ENCODE measurements at places on chromosomes 2 and 18. TPM values are rescaled to one million over a fixed set of nuclear protein-coding genes. Genes with fewer than 3 reads are reported as not detected.
A peak's percentile ranks its signal among the peaks of the same experiment; 100 is the strongest.

BUB1 gene
- 29.0 TPM for total RNA-seq

DNA sequence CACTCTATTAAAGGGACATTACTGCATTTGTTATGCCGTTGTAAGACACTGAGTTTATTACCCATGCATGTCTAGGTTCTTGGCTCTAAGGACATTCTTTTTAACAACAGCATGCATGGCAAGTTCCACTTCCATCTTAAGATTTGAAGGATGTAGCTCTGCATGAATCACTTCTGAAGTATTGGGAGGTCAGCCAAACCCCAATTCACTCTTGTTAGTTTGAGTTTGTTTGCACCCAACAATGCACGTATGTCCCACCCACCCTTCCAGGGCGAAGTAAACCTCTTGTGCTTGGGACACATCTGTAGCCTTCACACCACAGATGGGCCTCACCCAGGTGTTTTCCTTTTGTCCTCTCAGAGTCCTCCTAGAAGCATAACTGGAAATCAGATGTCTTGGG lies 5.6 kb upstream of the LAMA3 start:
- H3K27ac ChIP-seq: peak overlapping the region; percentile 63
- H3K36me3 ChIP-seq: no peaks in the 10 kb centered on the region

DNA sequence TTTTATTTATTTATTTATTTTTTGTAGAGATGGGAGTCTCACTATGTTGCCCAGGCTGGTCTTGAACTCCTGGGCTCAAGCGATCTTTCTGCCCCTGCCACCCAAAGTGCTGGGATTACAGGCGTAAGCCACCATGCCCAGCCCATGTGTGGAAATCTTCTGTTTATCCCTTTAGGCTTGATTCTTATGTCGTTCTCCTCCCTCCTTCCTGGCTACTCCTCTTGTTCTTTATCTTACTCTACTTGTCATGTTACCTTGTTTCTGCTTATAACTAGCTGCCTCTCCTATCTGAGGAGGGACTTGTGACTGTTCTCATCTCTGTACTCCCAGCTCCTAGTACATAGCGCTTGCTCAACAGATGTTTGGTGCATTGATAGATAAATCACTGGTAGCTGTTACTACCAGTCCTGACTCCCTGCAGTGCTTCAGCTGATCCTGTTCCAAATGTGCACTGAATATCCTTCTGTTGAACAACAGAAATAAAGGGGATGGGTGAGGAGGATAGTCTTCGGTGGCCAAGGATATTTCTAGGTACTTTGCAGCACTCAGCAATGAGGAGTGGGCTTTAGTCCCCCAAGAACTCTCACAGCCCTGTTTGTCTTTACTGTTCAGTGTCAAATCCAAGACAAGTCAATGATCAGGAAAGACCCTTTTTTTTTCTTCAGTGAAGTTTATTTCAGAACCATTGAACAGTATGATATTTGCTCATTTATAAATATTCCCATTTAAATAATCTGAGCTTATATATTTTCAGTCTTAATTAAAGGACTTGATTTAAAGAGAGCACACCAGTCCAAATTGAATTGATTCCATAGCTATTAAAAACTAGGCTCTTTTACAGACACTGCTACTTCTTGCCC lies 7.2 kb downstream of the IL1B start:
- H3K4me3 ChIP-seq: no peak overlapping the region
- H3K27ac ChIP-seq: no peak overlapping the region
- no peaks in the 10 kb centered on the region for H3K27me3 ChIP-seq
- no peaks in the 10 kb centered on the region for H3K4me1 ChIP-seq

GPR39 gene
- 53.2 TPM for total RNA-seq

DNA sequence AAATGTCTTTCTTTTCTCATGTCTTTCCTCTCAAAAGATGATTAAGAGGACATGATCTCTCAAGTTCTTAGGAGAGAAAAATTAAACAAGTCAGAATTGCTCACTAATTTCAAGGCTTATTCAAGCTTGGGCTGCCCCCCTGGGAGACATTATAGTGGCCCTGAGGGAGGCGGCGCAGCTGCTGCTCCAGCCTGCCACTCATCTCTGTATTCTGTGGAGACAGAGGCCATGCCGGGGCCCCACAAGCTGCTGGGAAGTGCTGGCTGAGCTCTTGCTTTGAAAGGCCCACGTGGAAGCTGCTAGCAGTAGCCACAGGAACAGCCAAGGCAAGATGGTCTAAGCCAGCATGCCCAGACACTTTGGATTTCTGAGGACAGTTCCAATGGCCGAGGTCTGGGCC lies 267.4 kb downstream of the LNPK start:
- H3K36me3 ChIP-seq: no peaks in the 10 kb centered on the region
- no peak overlapping the region for H3K4me3 ChIP-seq
- no peak overlapping the region for H3K27ac ChIP-seq
- no peaks in the 10 kb centered on the region for H3K27me3 ChIP-seq
- no peak for DNase-seq

DNA sequence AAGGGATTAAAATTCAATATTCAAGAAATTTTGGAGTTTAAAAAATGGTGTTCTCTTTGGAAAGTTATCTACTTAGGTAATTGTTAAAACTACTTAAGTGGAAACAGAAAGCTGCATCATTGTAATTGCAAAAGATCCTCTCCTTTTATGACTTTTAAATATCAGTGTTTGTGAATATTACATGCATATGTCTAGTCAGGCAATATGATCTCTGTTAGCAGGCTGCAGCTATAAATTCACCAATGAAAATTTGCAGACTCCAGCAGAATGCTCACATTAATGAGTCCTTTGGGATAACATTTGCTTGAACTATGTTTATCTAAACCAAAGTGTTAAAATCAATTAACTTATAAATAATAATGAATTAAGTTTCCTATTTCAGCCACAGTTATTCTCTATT lies 59.2 kb upstream of the CSRNP3 start:
- no peak overlapping the region for H3K4me3 ChIP-seq
- H3K27ac ChIP-seq: no peak overlapping the region
- no peaks in the 10 kb centered on the region for H3K27me3 ChIP-seq
- no peaks in the 10 kb centered on the region for H3K4me1 ChIP-seq
- H3K36me3 ChIP-seq: no peaks in the 10 kb centered on the region

- no peak for DNase-seq
- H3K36me3 ChIP-seq: no peaks in the 10 kb centered on the region
- H3K4me1 ChIP-seq: peaks cover 20% of the 10 kb centered on the region
- H3K27ac ChIP-seq: peak overlapping the region; percentile 74
Measured at GRCh38 chr2:20638646-20639430, 12.1 kb downstream of the HS1BP3 start.

- H3K4me1 ChIP-seq: no peaks in the 10 kb centered on the region
- H3K4me3 ChIP-seq: no peak overlapping the region
Measured at GRCh38 chr2:114044985-114045384, 155.1 kb downstream of the ACTR3 start.

DNA sequence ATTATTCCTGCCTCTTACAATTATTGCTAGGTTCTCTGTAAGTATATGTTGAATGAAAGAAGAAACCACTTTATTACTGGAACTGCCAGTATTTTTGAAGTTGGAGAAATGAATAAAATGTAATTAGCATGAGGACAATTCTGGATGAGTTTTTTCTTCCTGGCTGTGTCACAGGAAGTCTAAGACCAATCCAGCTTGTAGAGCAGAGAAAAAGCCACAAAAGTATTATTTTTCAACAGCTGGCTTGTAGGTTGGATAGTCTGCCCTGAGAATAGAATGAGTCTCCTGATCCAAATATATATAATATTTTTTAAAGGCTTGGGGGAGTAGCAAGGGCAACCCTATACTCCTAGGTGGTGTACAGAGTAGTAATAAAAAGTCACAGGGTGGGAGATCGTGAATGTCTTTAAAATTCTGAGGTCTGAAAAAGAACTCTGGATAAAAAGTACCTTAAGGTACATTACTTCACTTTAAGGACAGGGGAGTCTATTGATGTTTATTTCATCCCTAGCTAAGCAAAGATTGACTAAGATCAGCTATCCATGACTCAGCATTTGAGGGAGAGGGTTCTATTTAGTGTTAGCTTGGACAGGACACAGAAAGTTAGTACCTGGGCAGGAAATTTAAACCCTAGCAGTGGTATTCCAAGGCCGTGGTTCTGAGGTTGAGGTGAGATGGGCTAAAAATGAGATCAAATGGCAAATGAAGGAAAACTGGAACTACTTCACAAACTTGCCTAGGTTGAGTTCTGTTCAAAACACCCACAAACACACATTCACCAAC lies 31.7 kb downstream of the SLC40A1 start:
- no peak overlapping the region for H3K4me3 ChIP-seq
- no peaks in the 10 kb centered on the region for H3K36me3 ChIP-seq
- peak overlapping the region; percentile 91 for H3K27ac ChIP-seq
- H3K4me1 ChIP-seq: peaks cover 4% of the 10 kb centered on the region
- DNase-seq: no peak

CCDC88A gene
- total RNA-seq: 152 TPM

DNA sequence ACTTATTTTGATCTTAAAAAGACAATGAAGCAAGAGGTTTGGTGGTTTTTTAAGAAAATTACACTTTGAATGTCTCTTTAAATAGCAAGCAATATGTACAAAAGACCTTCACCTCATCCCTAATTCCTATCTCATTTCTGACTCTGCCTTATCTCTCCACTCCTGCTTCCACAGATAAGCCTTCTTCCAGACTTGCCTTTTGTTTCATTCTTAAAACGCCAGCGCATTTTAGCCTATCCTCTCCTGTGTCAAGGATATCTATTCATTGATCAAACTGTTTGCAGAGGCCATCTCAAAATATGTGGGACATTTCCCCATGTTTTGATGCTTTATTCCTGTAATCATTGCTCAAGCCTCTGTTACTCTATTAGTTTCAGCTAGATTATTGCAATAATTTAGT lies 562.5 kb downstream of the PARD3B start:
- no peaks in the 10 kb centered on the region for H3K4me1 ChIP-seq
- DNase-seq: no peak

DNA sequence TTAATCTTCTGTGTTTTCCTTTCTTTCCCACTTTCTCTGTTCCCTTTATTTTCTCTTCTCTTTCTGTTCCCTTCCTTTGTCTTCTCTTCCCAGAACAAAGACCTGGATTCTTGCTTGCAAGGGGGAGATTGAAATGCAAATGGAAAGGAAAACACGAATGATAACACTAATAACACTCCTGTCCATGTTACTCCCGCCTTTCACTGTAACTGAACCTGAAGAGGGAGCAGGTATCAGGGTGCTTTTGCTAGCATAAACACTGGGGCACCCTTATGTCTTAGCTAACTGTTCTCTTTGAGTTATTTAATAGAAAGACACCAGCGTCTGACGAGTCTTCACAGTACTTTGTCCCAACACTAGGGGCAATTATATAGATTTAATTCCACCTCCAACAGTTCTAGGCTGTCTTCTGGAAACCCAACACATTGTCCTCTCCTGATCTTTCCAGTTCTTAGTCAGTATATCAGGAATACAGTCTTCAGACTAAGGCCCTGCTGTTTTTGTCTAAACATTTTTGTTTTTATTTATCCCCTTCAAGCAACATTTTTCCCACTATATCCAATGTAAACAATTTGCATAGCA lies 99.2 kb downstream of the PTPRM start:
- no peaks in the 10 kb centered on the region for H3K27me3 ChIP-seq
- no peak overlapping the region for H3K4me3 ChIP-seq
- no peak for DNase-seq

DNA sequence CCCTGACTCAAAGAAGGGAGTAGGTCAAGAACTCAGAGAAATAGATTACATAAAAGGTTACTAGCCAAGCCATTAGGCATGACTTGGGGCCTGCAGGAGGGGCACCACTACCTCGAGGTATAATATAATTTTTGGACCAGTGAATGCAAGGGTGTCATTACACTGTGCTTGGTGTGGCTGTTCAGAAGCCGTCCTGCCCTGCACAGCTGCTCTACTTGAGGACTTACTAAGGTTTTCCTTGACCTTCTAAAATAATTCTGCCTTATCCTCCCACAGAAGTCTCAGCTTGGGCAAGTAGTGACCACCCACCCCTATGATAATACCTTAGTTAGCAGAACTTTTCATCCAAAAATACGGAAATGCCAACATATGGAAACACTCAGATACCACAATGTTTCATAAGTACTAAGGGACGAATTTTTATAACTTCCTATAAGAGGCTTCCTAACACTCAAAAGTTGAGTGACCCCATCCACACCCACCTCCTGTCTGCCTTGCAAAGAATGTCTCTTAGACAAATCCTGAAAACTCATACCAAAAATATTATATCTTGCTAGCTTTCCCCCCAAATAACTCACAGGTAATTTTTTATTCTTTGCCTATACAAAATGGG lies 17.7 kb upstream of the ATG16L1 start:
- H3K4me3 ChIP-seq: no peak overlapping the region
- H3K27ac ChIP-seq: no peak overlapping the region
- H3K27me3 ChIP-seq: no peaks in the 10 kb centered on the region
- no peaks in the 10 kb centered on the region for H3K4me1 ChIP-seq

DNA sequence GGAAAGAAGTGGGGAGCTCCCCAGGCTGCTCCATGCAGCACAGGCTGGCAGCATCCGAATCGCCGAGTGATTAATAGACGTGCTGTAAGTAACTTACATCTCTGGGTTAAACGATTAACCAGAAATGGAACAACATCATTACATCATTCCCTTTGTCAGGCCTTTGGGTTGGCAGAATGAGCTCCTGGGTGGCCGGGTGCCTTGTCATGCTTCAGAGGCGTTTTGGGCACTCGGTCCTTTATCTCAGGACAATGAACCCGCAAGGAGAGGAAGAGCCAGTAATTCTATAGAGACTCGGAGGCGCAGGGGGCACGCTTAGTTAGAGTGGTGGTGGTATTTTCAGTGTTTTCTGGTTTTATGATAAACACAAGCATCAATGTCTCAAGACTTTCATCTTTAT lies 146.9 kb upstream of the TPO start:
- no peak overlapping the region for H3K4me3 ChIP-seq
- H3K4me1 ChIP-seq: no peaks in the 10 kb centered on the region
- H3K36me3 ChIP-seq: no peaks in the 10 kb centered on the region
- no peak overlapping the region for H3K27ac ChIP-seq
- no peak for DNase-seq
- no peaks in the 10 kb centered on the region for H3K27me3 ChIP-seq

CCDC68 gene
- 6.9 TPM for total RNA-seq

DNA sequence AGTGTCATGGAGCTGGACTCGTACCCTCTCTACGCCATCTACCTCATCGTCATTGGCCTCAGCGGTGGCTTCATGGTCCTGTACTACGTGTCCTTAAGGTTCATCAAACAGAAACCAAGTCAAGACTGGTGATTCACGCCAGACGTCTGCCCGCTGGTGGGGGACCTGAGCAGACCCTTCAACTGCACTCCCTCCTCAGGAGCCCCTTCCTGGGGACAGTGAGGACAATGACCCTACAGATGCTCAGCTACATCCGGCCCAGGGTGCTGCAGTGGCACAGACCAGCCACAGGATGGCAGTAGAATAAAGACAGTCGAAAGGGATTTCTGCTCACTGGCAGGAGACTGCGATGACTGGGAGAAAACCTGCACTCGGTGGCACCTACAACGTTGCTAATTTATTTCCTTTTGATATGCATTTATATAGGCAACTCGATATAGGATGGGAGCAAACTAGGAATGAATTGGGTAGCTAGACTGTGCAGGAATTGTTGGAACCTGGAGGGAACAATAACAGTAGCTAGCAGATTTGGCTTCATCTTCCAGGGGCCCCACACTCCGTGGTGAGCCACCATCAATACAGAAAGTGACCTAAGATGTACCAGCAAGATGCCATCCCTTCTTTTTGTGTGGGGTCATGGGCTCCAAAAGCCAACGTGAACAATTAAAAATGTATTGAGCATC lies 39.2 kb downstream of the ABCG8 start:
- no peaks in the 10 kb centered on the region for H3K36me3 ChIP-seq
- no peaks in the 10 kb centered on the region for H3K27me3 ChIP-seq
- DNase-seq: peak; percentile 51
- no peaks in the 10 kb centered on the region for H3K4me1 ChIP-seq

SPHKAP gene
- total RNA-seq: not detected

GALNT3 gene
- 17.7 TPM for total RNA-seq

GRCh38 chr2:143284087-143284675 lies 155.0 kb downstream of the ARHGAP15 start:
- H3K27ac ChIP-seq: no peak overlapping the region
- H3K4me1 ChIP-seq: no peaks in the 10 kb centered on the region
- no peaks in the 10 kb centered on the region for H3K27me3 ChIP-seq
- DNase-seq: no peak
- no peaks in the 10 kb centered on the region for H3K36me3 ChIP-seq
- no peak overlapping the region for H3K4me3 ChIP-seq

Measured in uterus (tissue), 4 donors.